ENCODE measurements at places on chromosomes 11 and 22.
A peak's percentile ranks its signal among the peaks of the same experiment; 100 is the strongest.

DNA sequence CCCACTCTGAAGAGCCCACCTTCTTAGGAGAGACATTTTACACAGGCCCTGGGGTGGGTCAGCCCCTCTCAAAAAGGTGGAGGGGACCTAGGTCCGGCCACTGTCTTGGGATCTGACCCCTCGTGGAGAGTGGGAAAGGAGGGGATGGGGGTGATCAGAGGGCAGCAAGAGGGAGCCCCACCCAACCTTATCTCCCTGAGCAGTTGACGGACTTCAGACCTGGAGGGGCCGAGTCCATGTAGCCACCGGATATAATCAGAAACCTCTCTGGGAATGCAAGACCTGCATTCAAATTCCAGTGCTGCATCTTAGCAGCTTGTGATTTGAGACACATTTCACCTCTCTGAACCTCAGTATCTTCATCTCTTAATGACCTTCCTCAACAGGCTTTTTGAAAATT is 44.0 kb downstream of the TP53I11 start:
- DNase-seq = no peak

DNA sequence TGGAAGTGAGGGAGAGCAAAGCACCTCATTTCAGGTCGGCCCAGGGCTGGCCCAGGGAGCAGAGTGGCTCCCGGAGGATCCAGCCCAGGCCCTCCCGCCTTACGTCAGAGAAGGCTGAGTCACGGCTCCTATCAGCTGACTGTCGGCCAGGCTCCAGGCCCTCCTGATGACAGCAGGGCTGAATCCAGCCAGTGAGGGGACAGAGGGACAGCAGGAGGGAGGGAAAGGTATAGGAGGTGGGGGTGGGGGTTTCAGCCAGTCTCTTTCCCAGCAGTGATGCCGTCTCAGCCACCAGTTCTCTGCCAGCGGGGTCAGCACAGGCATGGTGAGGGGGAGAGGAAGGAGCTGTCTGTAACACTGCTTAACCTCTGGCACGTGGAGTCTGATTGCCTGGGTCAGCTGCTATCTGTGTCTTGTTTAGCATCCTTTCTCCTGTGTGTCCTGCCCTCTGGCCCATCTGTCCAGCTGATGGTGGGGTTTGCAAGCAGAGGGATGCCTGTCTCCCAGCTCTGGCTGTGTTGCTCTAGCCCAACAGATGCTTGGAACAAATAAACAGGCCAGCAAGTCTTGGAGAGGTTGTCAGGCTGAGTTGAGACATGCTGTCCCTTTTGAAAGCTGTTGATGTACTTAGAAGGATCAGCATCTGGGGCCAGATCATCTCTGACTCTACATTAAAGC is 74.0 kb downstream of the ADAMTS15 start:
- peak; percentile 81 for DNase-seq

GRCh38 chr11:100105982-100106358 is 581.1 kb upstream of the ARHGAP42 start:
- no peak for DNase-seq

GRCh38 chr11:128961645-128962044 is 19.0 kb upstream of the TP53AIP1 start:
- DNase-seq = no peak

Data from bronchial epithelial cell (primary cell).